Foreskin keratinocyte (primary cell): ENCODE measurements at places on chromosomes 2 and 18. TPM values are rescaled to one million over a fixed set of nuclear protein-coding genes. Genes with fewer than 3 reads are reported as not detected.

DNA sequence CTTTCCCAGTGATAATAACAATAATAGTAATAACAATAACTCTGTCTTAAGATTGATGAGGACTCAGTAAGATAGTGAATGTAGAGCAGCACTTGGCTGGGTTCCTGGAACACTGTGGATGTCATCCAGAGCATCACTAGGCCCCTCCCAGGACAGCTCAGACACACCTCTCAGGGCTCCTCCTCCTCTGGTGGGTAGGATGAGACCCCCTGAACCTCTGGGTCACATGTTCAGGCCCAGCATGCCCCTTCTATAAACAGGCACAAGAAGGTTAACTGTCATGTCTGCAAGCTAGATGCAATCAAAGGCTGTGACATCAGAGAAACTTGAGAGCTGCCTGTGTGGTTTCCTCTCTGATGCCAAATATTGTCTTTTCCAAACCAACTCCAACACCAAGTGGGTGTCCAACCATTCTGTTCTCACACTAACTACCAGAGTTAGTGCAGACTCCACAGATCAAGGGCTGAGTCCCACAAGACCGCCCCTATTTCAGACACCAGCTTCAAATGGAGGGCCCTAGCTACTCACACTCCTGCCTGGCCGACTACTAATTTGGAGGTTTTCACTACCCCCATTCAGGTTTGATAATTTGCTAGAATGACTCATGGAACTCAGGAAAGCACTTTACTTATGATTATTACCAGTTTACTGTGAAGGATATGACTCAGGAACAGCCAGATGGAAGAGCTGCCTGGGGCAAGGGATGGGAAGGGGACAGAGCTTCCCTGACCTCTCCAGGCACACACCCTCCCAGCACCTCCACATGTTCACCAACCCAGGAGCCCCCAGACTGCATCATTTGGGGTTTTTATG is 46.4 kb upstream of the BZW1 start:
- DNase-seq, result peak; percentile 89

GRCh38 chr2:45070113-45070652 is 60.9 kb upstream of the SIX2 start:
- DNase-seq, result no peak

GRCh38 chr2:220033546-220033945 is 406.1 kb downstream of the SLC4A3 start:
- no peak for DNase-seq

HMSD gene
- 8.9 and 9.6 TPM in 2 replicates for total RNA-seq

- DNase-seq, result no peak
These were observed 36.6 kb downstream of the UBE2F start for GRCh38 chr2:238003234-238004031.

GRCh38 chr18:907885-908757 is 3.5 kb downstream of the ADCYAP1 start:
- DNase-seq, result no peak

GRCh38 chr18:63339920-63340484 is 20.4 kb upstream of the BCL2 start:
- no peak for DNase-seq

- DNase-seq, result no peak
These were observed 1.6 kb upstream of the TP53I3 start for GRCh38 chr2:24086241-24086640.

DNA sequence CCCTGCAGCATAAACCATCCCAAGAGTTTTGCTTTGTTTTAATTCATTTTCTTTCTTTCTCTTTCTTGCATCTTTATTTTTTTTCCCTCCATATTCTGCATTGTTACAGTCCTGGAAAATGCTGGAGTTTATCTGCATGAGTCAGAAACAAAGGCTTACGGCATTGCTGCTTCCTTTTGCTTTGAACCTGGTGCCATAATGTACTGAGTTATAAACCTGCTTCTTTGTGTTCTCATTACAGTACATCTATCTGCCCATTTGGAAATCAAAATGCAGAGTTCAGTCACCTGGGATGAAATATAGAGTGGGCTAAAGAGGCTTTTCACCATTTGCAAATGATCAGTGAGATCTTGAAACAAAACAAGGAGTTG is 1009.2 kb upstream of the FANCL start:
- DNase-seq, result peak; percentile 22

TANC1 gene
- total RNA-seq, result 28.0 and 29.7 TPM in 2 replicates

DNA sequence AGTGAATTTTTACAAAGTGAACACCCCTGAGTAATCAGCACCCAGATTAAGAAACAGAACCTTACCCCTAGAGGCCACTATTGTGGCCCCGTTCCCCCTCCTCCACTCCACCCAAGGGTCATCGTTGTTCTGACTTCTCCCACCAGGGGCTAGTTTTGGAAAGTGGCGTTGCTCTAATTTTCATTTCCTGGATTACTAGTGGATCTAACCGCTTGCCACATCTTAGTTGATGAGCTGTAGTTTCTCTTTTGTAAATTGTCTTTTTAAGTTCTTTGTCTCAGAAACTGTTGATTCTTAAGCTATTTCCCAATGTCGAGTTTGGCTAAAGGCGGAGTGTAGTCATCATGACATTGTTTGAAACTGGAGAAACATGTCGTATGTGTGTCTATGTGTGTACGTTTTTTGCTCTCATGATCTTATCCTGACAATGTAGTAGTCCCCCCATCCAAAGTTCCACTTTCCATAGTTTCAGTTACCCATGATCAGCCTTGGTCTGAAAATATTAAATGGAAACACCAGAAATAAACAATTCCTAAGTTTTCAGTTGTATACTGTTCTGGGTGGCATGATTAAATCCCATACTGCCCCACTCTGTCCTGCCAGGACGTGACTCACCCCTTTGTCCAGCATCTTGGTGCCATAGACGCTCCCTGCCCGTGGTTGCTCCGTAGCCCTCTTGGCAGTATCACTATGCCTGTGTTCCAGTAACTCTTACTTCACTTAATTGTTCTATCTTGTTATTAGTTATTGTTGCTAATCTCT is 71.0 kb upstream of the SP3 start:
- no peak for DNase-seq

- peak; percentile 52 for DNase-seq
These were observed 69.7 kb upstream of the KCNE4 start for GRCh38 chr2:222982010-222982908.

DNA sequence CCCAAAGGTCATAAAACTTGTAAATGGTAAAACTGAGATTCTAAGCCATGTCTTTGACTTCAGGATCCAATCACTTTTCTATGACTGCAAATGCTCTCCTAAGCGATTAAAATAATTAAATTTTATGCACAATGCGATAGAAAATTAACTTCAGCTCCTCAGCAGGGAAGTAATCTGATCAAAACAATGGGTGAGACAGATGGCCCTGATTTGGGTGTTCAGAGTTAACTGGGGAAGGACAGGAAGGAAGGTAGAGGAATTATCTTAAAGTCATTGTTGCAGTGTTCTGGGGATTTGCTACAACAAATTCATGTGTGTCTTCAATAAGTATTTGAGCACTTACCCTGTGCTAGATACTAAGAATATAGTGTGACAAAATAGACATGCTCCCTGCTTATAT is 446.0 kb upstream of the MEX3C start:
- DNase-seq, result no peak

CHRNA1 gene
- not detected in 2 replicates for total RNA-seq

- no peak for DNase-seq
These were observed 255.2 kb downstream of the LPIN1 start for GRCh38 chr2:12001621-12002020.

DNA sequence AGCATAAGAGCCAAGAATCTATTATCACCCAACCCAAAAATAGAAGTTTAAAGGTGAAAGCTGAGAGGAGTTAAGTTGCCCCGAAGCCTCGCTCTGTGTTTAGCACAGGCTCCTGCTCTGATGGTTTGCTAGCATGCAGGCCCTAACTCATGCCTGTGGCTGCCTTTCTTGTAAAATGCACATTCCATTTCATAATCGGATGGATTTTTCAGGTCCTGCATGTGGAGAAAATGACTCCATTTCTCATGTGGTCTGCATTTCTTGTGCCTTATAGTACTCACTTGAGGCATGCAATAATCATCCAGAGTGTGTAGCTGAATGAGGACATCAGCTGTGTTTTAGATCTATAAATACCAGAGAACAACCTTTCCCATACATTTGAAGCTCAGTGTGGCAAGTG is 381.8 kb downstream of the CPS1 start:
- DNase-seq, result peak; percentile 3

DNA sequence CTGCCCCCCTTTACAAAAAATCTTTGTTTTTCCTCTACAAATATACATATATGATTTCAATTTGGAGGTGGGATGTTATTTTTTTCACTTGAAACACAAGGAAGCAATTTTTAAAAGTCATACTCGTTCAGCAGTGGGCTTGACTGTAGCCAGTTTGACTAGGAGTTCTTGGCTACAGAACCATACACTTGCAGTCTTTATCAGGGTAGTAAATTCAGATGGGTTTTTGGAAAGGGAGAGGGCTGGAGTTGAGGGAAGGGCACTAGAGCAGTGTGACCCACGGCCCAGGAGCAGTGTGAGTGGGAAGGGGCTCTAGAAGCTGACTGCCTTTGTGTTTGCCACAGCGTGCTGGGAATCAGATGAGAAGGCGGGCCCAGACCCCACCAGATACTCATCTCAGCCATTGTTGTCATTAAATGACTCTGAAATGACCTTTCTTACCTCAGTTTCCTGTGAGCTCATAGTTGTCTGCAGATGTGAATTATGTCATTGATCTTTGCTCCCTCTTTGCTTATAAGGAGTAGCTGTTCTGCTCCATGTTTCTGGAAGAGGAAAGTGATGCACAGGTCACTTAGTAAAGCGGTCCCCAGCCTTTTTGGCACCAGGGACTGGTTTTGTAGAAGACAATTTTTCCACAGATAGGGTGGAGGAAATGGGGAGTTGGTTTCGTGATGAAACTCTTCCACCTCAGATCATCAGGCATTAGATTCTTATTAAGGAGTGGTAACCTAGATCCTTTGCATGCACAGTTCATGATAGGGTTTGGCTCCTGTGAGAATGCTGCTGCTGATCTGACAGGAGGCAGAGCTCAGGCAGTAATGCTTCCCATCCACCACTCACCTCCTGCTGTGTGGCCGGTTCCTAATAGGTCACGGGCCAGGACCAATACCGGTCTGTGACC is 116.8 kb downstream of the SPTBN1 start:
- DNase-seq, result peak; percentile 78

GRCh38 chr2:205837663-205838062 is 155.4 kb downstream of the NRP2 start:
- DNase-seq, result no peak

TMEM37 gene
- total RNA-seq, result 0.21 TPM in 1 of 2 replicates, not detected in the other

GRCh38 chr18:61948846-61949438 is 56.1 kb upstream of the RNF152 start:
- DNase-seq, result no peak

DNA sequence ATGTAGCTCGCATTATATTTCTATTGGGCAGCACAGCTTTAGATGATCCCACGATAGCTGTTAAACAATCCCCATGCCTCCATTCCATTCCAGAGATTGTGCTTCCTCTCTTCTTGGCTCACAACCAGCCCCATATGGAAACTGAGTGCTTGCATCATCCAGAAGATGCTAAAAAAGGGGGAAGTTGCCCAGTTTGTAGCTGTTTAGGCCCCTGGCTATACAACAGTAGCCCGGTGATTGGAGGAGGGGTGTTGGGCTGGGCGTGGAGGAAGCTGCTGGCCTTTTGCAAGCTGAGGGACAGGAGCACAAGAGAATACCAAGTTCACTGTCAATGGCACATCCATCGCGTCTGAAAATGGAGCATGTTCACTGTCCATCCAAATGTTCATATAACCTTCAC is 360.2 kb downstream of the ALK start:
- DNase-seq, result no peak

DNA sequence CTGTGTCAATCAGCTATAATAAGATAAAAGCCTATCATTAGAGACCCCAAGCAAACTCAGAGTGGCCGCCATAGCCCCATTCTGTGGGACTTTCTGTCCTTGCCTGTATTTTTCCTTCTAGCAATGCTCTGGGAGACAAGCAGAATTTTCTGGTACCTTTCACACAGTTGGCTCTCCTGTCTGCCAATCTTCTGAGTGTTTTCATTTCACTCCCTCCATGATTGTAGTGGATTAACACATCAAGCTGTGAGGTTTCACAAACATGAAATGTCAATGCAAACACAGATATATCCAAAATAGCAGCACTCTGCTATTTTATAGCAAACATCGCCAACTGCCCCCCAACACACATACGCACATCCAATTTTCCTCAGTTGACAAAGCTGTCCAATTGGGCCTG is 64.9 kb downstream of the C1D start:
- no peak for DNase-seq

GRCh38 chr2:221677688-221678087 is 105.6 kb upstream of the EPHA4 start:
- no peak for DNase-seq

KRTCAP3 gene
- total RNA-seq, result 37.1 and 40.2 TPM in 2 replicates

DNA sequence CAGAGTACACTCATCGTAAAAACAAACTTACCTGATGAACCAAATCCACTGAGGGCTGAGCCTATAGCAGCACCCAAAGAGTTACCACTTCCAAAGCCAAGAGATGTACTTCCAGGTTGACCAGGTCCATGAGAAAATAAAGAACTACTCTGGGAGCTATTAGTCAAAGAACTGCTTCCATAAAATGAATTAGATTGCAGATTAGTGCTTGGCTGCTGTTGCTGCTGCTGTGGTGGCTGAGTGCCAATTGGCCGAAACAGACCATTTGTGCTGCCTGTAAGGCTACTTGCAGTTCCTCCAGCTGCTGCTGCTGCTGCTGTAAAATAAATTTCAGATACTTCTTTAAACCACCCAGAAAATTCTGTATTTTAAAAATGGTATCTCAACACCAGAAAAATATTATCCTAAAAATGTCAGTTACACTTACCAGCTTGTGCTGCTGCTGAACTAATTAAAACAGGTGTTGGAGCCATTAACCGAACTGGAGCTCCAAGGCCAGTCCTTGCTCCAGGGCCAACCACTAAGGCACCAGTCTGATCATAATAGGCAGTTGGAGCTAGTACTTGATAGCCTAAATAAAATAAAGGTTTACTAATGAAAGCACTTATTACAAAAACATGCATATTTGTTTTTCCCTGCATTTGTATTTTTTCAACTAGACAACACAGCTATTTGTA is 58.1 kb upstream of the SDC1 start:
- DNase-seq, result no peak

- DNase-seq, result no peak
These were observed 126.0 kb downstream of the MC4R start for GRCh38 chr18:60246606-60247005.
